ENCODE measurements at places on chromosomes 16 and 17.
A peak's percentile ranks its signal among the peaks of the same experiment; 100 is the strongest.

GRCh38 chr17:58330538-58330996 lies 2.0 kb upstream of the TSPOAP1 start:
- DNase-seq, result no peak

- DNase-seq, result peak; percentile 20
Observed at GRCh38 chr17:10403589-10403988, 18.2 kb downstream of the MYH8 start.

GRCh38 chr17:16423226-16423872 lies 8.0 kb downstream of the TRPV2 start:
- DNase-seq, result no peak

DNA sequence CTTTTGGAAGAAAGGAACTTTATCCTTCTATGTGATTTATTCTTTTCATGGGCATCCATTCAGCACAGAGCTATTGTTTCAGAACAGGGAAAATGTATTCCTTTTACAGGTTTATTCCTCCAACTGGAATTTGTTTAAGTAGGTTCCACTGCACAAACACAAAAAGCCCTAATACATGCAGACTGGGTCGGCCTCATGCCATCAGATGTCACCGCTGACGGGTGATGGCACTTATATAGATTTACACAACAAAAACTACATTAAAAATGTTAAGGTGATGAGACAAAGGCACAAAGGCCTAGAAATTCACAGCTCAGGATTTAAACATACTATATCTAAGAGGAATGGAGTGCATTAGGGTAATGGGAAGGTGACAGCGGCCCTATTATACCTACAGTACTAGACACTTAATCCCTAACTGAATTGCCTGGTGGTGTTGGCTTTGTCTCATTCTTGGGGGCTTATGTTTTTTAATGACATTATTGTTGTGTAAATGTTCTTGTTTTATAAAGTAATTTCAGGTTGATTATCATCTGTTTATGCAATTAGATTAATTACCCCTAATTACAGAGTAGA lies 276.4 kb upstream of the PSMD7 start:
- DNase-seq, result no peak

GRCh38 chr17:64183815-64184214 lies 53.9 kb upstream of the ERN1 start:
- no peak for DNase-seq

GRCh38 chr17:21263376-21263775 lies 10.2 kb upstream of the NATD1 start:
- no peak for DNase-seq

GRCh38 chr16:9840761-9841665 lies 341.2 kb downstream of the GRIN2A start:
- no peak for DNase-seq

DNA sequence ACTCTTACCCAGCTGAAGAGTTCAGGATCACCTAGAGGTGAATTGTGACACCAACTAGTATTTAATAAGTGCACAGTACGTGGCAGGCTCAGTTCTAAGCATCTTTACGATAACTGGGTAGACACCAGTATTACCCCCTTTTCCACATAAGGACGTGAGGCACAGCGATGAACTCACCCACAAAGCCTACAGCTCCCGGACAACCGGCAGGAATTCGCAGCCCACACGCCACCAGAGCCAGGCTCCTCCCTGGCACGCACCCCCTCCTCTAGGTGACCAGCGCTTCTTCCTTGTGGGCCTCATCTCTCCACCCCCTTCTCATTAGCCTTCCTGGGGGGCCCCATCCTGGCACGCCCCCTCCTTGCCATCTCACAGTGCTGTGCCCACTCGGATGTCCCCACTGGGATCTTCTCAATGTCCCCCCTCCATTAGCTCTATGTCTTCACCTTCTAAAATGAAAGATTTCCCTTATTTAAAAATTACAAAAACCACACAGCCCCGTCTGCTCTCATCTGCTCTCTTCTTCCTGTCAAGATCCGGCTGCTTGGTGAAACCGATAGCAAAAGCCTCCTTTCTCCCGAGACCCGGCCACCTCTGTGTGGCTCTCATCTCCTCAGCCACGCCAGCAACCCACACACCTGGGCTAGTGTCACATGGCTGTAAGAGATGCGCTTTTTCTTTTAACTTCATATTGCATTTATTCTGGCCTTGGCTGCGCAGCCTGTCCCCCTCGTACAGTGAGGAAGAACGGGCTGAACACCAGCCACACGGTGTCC lies 20.8 kb downstream of the IFT140 start:
- DNase-seq, result no peak

DNA sequence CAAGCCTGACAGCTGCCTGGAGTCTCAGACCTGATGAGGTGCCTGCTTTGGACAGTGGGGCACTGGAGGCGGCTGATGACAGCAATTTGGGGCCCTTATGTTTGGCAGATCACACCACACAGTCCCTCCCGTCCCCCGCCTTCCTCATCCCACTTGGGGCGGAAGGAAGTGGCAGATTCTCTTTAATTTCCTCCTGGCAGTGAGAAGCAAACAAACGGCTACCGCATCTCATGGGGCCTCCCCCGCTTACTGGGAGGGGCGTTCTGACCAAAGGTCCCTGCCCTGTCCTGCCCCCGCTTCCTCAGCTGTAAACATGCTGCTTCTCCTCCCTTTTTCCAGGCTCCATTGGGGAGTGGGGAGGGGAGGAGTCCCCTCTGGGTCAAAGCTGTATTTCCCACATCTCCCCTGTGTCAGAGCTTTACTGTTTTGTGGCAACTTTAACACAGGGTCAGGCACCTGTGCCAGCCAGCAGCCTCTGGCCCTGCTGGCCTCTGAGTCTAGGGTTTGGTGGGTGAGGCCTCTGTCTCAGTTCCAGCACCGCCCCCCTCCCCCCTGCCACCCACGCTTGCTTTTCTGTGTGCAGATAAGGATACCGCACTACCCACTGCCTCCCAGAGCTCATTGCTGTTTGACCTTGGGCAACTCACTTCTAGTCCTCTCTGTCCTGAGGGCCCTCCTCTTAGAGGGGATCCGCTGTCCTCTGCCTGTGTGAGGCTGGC lies 5.4 kb upstream of the NFATC3 start:
- peak; percentile 94 for DNase-seq

DNA sequence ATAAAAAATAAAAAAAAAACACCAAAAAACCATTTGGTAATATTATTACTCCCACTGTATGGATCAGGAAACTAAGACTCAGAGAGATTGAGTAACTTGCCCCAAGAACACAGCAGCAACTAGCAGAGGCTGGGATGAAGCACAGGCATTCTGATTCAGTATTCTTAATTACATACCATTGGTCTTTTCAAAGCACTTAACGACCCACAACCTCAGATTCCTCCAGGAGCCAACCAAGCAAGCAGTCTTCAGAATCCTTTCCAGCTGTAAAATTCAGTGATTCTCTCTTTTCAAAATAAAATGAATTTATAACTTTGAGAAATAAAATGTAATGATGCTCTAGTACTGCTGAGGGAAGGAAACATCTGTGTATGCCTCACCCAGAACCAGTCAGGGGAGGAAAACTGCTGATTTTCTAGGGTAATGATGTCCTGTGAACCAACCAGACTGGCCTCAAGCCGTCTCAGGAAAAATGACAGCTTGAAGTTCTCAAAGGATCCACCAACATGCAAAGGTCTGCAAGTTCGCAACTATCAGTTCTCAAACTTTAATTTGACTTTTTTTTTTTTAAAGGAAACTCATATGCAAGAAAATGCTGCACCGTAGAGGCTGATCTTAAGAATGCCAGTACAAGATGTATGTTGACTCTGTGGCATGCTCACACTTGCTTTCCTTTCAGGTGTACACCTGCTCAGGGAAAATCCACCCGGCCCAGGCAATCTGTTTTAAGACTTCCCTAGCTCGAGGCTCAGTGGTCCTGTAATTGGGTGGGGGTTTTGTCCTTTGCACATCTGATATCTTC lies 9.0 kb downstream of the CUEDC1 start:
- DNase-seq, result no peak

DNA sequence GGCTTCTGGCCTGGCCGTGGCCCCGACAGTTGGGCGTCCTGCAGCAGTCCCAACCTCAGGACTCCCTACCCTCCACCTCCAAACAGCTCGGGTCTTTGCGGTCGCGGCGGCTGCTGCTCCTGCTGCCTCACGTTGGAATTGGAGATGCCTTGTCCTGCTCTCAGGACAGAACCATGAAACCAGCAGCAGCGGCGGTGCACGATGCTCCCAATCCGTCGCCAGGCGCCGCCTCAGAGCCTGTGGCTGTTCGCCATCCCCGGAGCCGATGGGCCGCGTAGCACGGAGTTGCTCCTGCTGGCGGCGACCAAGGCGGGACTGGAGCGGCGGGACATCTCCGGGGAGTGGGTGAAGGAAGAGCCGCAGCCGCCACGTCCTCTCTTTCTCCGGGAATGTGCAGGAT lies 1965.9 kb downstream of the TP53TG3F start:
- no peak for DNase-seq

- no peak for DNase-seq
Observed at GRCh38 chr17:66480243-66480642, 177.8 kb downstream of the PRKCA start.

DNA sequence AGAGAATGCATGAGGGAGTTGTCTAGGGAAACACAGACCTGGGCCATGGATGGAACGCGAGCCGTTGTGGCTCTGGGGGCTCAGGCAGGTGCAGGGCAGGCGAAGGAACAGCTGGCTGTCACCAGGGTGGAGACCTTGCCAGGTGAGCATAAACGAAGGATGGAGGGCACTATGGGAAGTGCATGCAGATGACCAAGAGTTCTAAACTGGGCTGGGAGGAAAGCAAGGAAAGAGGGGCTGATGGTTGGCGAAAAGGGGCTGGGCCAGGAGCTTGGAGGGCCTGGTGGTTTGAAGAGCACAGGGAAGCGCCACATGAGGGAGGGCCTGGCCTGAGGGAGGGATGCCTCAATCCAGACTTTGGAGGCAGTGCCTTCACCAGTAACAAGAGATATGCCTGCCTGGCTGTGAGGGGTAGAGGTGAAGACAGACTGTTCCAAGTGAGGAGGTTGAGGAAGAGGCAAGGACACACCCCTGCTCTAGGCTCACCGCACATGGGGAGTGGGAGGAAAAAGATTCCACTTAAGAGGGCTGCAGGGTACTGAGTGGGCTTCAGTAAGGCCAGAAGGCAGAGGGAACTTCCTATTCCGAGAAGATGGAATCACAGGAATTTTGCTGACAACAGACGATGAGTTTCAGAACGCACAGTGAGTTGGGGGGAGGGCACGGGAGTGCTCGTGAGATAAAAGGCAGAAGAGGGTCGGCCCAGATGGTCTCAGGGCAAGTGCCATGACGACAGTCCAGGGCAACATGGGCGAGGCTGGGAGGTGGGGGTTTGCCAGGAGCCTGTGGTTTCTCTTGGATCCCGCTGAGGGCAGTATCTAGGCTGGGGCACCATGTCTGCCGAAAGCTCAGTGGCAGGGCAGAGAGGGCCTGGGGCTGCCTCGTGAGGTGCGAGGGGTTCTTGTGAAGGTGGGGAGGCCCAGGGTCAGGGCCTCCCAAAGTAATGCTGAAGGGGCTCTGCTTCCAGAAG lies 20.6 kb downstream of the B9D1 start:
- no peak for DNase-seq

DNA sequence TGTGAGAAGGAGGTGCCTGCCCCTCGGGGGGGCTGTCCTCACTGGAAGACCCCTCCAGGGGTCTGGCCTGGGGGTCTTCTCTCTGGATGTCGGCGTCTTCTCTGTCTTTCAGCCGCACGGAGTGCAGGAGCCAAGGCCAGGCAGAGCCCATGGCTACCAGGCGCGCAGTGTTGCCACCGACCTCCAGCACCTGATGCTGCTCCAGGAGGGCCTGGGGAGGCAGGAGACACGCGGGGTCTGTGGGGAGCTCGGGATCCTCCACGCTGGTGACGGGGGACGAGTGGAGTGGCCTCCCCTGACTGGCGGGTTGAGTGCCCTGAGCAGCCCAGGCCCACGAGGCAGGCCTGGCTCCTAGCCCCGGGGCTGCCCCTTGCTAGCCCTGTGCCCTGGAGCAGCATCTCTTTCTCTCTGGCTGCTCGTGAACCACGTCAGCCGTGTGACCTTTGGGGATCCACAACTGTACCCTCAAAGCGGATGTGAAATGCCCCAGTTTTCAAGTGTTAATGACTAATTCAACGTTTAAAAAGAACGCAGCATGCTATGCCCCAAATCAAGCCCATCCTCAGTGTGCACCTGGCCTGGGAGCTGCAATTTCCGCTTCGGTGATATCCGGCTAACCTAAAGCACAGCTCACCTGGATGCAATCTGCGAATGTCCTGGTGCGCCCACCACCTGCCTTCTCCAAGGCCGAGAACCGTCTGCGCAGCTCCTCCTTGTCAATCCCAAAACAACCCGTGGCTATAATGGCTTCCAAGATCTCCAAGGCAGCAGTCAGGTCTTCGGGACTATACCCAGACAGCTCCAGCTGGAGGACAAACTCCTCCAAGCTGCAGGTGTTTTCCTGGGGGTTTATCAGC lies 62.9 kb downstream of the IL21R start:
- no peak for DNase-seq

DNA sequence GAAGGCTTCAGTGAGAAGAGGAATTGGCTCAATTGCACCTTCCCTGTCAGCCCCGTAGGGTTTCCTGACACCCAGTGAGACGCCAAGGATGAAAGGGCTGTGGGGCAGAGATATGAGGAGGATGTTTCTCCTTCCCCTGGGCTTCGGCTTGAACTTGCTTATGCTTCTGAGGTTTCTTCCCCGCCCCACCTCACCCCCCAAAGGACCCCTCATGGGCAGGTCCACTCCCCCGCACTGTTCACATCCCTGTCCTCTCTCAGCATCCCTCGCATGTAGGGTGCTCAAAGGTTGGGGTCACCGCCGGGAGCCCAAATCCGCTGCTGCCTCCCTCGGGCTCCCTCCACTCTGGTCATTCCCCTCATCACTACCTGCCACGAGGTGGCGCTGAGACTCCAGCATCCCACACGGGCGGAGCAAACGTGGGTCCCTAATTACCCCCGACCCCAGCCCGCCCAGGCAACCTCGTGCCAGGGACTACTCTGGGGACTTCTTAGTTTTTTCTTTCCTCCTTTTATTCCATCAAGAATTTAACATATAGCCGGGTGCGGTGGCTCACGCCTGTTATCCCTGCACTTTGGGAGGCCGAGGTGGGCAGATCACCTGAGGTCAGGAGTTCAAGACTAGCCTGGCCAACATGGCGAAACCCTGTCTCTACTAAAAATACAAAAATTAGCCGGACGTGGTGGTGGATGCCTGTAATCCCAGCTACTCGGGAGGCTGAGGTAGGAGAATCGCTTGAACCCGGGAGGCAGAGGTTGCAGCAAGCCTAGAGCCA lies 3.3 kb upstream of the TRARG1 start:
- peak; percentile 46 for DNase-seq

- no peak for DNase-seq
Observed at GRCh38 chr16:35744726-35745125, 2285.3 kb downstream of the TP53TG3F start.

Data from small intestine (tissue), 16 donors.